ENCODE measurements at places on chromosomes 3 and 15. TPM values are rescaled to one million over a fixed set of nuclear protein-coding genes. Genes with fewer than 3 reads are reported as not detected.

- H3K4me1 ChIP-seq, result peaks cover 19% of the 10 kb centered on the region
- no peaks in the 10 kb centered on the region for H3K36me3 ChIP-seq
- H3K27me3 ChIP-seq, result peaks cover 35% of the 10 kb centered on the region
- H3K4me3 ChIP-seq, result no peak overlapping the region
- DNase-seq, result peak; percentile 67
- H3K27ac ChIP-seq, result no peak overlapping the region
These were observed 37.6 kb upstream of the EPHB3 start for GRCh38 chr3:184523825-184524615.

GRCh38 chr3:138972941-138973340 is 25.9 kb downstream of the FOXL2NB start:
- no peak overlapping the region for H3K4me3 ChIP-seq
- no peaks in the 10 kb centered on the region for H3K4me1 ChIP-seq
- peaks cover 11% of the 10 kb centered on the region for H3K27me3 ChIP-seq
- no peak for DNase-seq
- no peaks in the 10 kb centered on the region for H3K36me3 ChIP-seq

DNA sequence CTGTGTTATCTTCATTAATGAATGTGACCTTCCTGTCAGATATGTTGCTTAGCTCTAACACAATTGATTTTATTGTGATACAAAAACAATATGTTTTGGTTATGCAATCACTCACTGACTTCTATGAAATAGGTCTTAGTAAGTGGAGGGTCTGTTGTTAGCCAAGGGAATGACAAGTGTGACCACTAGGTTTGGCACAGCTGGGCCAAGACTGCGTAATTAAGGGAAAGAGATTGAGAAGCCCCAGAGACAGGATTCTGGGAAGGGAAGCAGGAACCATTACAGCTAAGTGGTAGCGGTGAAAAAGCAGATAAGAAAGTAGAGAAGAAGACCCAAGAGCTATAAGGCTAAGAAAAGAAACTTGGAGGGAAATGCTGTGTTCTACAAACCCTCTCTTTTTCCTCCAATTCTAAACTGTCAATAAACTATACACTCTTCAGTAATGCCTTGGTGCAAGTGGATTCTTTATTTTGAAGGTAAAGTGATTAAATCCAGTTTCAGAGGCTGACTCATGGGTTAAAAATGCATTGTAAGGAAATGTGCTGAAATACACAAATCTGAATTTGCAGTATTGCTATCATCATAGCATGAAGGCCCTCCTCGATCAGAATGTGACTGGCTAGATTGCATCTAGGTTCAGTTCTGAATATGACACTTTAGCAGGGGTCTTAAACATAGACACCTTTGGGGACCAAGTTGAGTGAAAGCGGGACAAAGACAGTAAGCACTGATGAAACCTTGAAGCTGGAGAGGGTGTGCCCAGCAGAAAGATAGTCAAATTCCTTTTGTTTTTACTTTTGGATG is 26.1 kb downstream of the KCNMB2 start:
- H3K4me3 ChIP-seq, result no peak overlapping the region
- no peak for DNase-seq
- no peaks in the 10 kb centered on the region for H3K36me3 ChIP-seq
- H3K27ac ChIP-seq, result no peak overlapping the region

MYLK gene
- total RNA-seq, result 53.6 TPM

RAD54L2 gene
- total RNA-seq, result 27.4 TPM

GRCh38 chr3:53675942-53676341 is 170.3 kb downstream of the CHDH start:
- H3K4me3 ChIP-seq, result no peak overlapping the region
- no peaks in the 10 kb centered on the region for H3K36me3 ChIP-seq
- H3K27ac ChIP-seq, result no peak overlapping the region
- H3K27me3 ChIP-seq, result peaks cover 15% of the 10 kb centered on the region

GRCh38 chr15:91950631-91951329 is 97.3 kb downstream of the SLCO3A1 start:
- peak; percentile 39 for DNase-seq
- H3K27ac ChIP-seq, result no peak overlapping the region
- peaks cover 10% of the 10 kb centered on the region for H3K4me1 ChIP-seq
- no peaks in the 10 kb centered on the region for H3K36me3 ChIP-seq
- no peaks in the 10 kb centered on the region for H3K27me3 ChIP-seq

EAF1 gene
- total RNA-seq, result 27.1 TPM

PLCL2 gene
- total RNA-seq, result 3.9 TPM

DNA sequence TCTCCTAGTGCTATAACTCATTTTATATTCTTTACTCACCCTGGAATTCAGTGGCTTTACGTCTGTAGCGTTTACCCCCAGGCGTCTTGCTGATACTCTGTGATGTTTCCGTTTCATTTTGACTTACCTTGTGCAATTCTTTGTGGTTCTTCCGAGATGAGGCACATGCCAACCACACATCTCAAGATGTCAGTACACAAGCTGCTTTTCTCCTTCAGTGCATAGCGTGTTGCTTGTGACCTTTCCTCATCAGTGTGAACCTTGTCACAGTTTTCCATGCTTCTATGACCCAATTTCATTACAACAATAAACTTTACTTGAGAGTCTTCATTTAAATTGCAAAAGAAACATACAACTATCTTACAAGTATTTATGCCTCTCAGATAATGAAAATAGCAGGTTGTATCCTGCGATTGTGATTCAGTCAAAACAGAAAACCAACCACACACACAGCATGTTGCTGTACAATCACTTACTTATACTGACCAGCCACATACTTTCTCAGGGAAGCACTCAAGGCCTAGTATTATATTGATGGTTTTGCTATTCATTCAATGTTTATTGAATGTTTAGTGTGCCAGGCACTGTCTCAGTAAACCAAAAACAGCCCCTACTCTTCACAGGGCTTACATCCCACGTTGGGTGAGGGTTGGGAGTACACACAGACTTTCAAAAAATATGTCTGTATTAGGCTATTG is 4.6 kb upstream of the TBL1XR1 start:
- no peak for DNase-seq
- H3K36me3 ChIP-seq, result no peaks in the 10 kb centered on the region
- H3K27me3 ChIP-seq, result no peaks in the 10 kb centered on the region
- H3K27ac ChIP-seq, result no peak overlapping the region
- H3K4me3 ChIP-seq, result no peak overlapping the region
- peaks cover 13% of the 10 kb centered on the region for H3K4me1 ChIP-seq

GRCh38 chr3:171018156-171018935 is 8.2 kb downstream of the SLC2A2 start:
- H3K4me3 ChIP-seq, result no peak overlapping the region
- no peaks in the 10 kb centered on the region for H3K27me3 ChIP-seq
- no peaks in the 10 kb centered on the region for H3K4me1 ChIP-seq
- H3K36me3 ChIP-seq, result no peaks in the 10 kb centered on the region
- no peak overlapping the region for H3K27ac ChIP-seq

Data from astrocyte (in vitro differentiated cells and primary cell).